Activated CD4-positive, alpha-beta T cell treated with anti-CD3 and anti-CD28 coated beads, Interleukin-2, amount 50 U/mL, for 24 hours (primary cell): ENCODE measurements at places on chromosomes 2 and 18.

DNA sequence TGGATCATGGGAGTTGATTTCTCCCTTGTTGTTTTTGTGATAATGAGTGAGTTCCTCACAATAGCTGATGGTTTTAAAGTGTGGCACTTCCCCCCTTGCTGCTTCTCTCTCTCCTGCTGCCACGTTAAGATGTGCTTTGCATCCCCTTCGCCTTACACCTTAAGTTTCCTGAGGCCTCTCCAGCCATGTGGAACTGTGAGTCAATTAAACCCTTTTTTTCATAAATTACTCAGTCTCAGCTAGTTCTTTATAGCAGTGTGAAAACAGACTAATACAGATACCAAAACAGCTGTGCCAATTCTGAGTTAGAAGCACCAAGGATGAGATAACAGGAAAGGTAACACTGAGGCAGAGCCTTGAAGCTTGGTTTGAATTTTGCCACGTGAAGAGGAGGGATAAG lies 44.7 kb downstream of the ITSN2 start:
- no peak for DNase-seq

DNA sequence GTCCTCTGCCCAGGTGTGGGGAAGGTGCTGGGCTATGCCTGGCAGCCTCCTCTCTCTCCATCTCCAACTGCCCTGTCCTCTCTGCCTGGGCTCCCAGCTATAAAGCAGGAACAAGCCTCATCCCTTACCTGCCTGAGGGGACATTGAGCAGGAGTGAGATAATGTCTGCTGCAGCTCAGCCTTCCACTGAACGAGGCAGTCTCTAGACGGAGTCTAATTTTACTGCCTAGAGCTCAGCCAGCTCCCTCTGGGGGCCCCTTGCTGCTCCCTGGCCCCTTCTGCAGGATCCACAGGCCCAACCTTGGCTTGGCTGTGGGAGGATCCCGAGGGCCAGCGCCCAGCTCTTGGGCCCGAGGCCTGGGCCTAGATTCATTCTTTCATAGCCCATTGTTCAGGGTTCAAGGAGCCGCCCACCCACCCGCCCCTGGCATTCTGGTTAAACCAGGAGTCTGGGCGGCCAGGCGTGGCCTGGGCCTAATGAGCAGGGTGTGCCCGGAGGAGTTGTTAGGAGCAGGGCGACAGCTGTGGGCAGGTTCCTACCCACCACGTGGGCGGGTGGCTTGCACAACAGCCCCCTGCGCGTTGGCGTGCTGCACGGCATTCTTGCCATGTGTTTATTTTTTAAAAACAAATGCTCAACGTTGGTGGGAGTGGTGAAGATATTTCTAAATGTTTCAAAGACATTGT lies 44.6 kb downstream of the FOSL2 start:
- DNase-seq = no peak

DNA sequence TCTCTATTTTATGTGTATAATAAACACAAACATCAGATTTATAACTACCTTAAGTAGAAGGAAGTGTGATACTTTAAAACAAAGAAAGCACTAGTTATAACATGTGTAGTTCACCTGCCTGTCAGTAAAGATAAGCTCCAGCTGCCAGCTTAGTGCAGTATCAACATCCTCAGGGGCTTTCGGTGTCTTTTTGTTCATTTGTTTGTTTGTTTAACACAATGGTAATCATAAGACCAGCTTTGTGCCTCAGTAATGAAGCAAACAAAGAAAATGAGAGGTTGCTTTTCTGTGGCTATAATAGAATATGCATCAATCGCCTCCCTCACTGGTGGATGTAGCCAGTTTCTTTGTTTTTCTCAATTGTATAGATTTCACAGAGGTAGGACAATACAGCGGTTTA lies 1499.0 kb upstream of the TMEFF2 start:
- DNase-seq = no peak

DNA sequence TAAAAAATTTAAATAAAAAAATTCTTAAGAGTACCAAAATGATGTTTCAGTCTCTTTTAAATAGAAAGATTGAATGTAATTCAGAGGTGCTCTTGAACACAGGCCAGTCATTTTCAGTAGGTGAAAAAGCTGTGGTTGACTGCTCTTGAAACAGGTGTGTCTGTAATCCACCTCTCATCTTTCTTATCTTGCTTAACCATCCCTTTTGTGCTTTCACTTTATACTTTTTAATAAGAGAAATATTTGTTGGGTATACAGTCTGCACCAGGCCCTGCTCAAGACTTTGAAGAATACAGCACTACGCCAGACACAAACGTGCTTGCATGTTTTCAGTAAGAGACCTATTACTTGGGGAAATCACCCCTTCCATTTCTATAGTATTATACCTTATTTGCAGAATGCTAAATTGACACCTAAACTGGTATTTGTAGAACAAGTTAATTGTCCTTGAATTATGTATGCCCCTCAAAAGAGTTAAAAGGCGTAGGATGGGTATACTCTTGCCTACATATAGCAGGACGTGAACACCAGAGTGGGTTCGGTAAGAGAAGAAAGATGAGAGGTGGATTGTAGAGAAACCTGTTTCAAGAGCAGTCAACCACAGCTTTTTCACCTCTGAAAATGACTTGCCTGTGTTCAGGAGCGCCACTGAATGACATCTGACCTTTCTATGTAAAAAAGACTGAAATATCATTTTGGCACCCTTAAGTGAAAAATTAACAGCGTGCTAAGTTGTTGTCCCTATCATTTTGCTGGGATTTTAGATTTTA lies 4.0 kb upstream of the RTN4 start:
- no peak for DNase-seq

- no peak for DNase-seq
These were observed 7.4 kb downstream of the CTDSP1 start for GRCh38 chr2:218406949-218407618.

DNA sequence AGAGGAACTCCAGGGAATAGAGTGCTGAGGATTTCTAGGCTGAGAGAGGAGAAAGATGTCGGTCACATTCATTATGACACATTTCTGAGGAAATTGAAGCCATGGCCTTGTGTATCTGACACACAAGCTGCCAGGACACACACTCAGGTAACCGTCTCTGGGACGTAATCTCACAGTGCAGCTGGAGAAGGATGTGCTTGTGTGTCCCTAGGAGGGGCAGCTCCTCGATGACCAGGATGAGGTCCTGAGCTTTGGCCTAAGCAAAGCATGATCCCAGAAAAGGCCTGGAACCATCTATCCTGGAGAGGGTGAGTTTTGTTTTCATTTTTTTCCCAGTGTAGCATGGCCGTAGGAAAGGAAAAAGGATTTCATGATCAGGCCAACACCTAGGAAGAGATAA lies 102.2 kb downstream of the CAPN13 start:
- no peak for DNase-seq

GRCh38 chr2:45498661-45499550 lies 112.2 kb downstream of the SRBD1 start:
- DNase-seq = no peak

DNA sequence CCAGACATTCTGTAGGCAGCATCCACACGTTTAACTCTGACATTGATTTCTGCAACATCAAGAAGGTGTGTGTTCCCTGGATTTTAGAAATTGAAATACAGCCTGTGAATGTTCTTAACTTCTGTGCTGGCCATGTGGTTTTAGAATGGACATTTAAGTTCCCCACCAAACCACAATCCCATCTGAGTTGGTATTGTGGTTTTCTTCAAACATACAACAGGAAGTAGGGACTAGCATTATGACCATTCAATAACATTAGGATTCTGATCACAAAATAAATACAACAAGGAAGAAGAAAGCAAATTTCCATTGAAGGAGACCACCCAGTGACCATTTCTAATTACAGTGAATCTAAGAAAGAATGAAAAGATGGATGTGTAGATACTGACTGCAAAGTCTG lies 51.2 kb downstream of the MAP3K20 start:
- DNase-seq = no peak

GRCh38 chr2:46338674-46339073 lies 41.5 kb downstream of the EPAS1 start:
- no peak for DNase-seq

DNA sequence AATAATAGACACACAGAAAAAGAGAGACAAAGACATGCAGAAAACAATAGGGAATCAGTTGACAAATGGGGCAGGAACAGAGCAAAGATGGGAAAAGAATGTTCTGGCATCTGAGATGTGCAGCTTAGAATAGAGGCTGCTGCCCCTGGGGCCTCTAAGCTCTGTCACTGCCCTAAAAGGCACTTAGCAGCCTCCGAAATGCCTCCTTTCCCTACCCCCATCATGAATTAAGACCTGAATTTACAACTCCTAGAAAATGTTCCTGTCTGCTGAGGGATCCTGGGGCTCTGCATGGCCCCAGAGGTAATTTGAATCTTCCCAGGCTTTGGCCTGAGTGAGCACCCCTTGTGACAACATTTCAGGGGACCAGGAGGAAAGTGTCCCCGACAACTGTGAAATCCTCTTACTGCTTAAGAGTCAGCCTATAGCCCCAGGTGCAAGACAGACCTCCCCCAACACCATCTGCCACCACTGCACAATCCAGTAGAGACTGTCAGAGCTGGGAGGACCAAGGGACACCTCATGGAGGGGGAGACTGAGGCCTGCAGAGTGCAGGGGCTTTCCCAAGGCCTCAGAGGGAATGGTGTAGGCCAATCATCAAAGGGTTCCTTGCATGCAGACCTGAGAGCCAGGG lies 24.8 kb downstream of the MRPL35 start:
- DNase-seq = no peak

- DNase-seq = no peak
These were observed 9.5 kb upstream of the NAT8 start for GRCh38 chr2:73651591-73652230.

DNA sequence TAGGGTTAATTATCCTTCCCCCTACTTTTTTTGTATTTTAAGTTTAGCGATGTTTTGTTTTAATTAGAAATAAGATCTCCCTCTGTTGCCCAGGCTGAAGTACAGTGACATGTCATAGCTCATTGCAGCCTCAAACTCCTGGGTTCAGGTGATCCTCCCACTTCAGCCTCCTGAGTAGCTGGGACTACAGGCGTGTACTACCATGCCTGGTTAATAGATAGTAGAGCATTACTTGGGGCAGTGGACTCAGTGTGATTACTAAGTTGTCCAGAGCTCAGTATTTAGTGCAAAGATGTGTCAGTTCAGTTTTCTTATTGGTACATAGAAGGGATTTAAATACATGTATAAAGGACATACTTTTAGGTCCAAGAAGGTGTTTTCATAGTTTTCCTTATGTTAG lies 9.5 kb upstream of the ADGRF3 start:
- DNase-seq = no peak

DNA sequence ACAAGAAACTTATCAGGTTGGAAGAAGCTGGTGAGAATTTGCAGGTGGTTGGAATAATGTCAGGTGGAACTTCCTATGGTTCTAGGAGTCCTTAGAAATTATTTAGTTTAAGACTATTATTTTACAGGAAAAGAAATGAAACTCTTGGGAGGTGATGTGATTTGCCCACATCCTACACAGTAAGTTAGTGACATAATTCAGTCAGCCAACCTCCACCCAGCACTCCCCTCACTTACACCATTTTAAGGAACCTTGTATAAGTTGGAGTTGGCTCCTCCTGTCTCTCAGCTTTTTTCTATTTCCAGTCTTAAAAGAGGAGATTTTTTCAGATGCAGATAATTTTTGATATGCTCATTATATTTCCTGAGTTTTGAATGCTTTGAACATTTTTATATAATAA lies 86.4 kb downstream of the SKA1 start:
- no peak for DNase-seq

DNA sequence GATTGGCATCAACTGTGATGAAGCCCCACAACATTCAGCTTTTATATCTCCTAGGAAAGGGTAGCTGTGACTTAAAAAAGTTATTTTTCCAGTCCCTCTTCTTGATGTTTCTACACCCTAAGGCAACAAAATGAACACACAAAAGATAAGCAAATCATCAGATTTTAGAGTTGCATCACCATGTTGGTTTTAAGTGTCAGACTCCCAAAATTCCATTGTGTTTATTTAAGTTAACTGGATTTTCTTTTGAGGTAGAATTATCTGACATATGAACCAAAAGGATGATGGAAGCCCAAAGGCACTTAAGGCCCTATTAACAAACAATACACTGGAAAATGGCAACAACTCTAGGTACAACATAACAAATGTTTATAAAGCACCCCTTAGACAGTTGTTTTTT lies 261.7 kb upstream of the SLC39A10 start:
- DNase-seq = no peak
